ENCODE measurements at places on chromosomes 5 and 9. TPM values are rescaled to one million over a fixed set of nuclear protein-coding genes. Genes with fewer than 3 reads are reported as not detected.

SUSD3 gene
- total RNA-seq = 3.1 TPM

GM2A gene
- 41.8 TPM for total RNA-seq

CCDC187 gene
- total RNA-seq = 0.47 TPM

RIMOC1 gene
- 30.0 TPM for total RNA-seq

ARID3C gene
- total RNA-seq = not detected

LRRC14B gene
- 0.27 TPM for total RNA-seq

TMEM215 gene
- 0.07 TPM for total RNA-seq

ADCY2 gene
- total RNA-seq = 0.84 TPM

F12 gene
- 2.1 TPM for total RNA-seq

ANXA2R gene
- 1.9 TPM for total RNA-seq

FCN2 gene
- total RNA-seq = not detected

IFNA13 gene
- 0.66 TPM for total RNA-seq

SPATA31E1 gene
- total RNA-seq = 0.09 TPM

ADAMTS12 gene
- 13.5 TPM for total RNA-seq

GTF2H2C gene
- 46.2 TPM for total RNA-seq

LRRC70 gene
- 1.7 TPM for total RNA-seq

AK8 gene
- total RNA-seq = 2.1 TPM

RASEF gene
- total RNA-seq = 3.7 TPM

LCNL1 gene
- total RNA-seq = 5.5 TPM

TRIM32 gene
- 33.6 TPM for total RNA-seq

SKIC3 gene
- total RNA-seq = 102 TPM

TSC1 gene
- 65.1 TPM for total RNA-seq

SLU7 gene
- 36.9 TPM for total RNA-seq

CNTFR gene
- total RNA-seq = 28.9 TPM

RAI14 gene
- total RNA-seq = 134 TPM

All from mesothelial cell of epicardium (in vitro differentiated cells).